ENCODE measurements at places on chromosomes 1 and 21. TPM values are rescaled to one million over a fixed set of nuclear protein-coding genes. Genes with fewer than 3 reads are reported as not detected.

FCN3 gene
- total RNA-seq, result 0.38 TPM

ARTN gene
- total RNA-seq, result 0.35 TPM

PODN gene
- total RNA-seq, result 0.68 TPM

LRP8 gene
- 19.8 TPM for total RNA-seq

PTGS2 gene
- total RNA-seq, result 0.38 TPM

TLCD4 gene
- total RNA-seq, result 0.10 TPM

CRYAA gene
- not detected for total RNA-seq

NTNG1 gene
- not detected for total RNA-seq

ZNF695 gene
- not detected for total RNA-seq

LCE3D gene
- not detected for total RNA-seq

TBX15 gene
- total RNA-seq, result not detected

ATP1A2 gene
- not detected for total RNA-seq

REG4 gene
- total RNA-seq, result 3.0 TPM

SEMA4A gene
- 1.9 TPM for total RNA-seq

SPRR2G gene
- total RNA-seq, result not detected

All from T-cell (primary cell).